A172 (cell line): ENCODE measurements at places on chromosomes 12 and 14. TPM values are rescaled to one million over a fixed set of nuclear protein-coding genes. Genes with fewer than 3 reads are reported as not detected.

Gene COX8C
- not detected in 2 replicates for total RNA-seq

DNA sequence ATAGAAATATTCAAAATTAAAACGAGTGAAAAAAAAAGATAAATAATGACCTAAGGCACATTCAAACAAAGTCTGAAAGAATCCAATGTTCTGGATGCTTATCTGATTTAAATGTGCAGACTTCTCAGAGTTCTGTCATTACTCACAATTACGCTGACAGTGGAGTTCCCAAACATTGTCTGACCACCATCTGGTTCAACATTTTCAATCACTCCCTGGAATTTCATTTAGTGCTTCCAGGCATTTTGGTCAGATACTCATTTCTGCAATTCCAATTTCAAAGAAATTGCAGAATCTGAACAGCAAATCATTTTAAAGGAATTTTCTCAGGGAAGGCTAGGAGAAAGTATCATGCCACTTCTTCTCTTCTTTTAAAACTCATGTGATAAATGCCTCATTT, 398.2 kb upstream of the PDE3A start:
- peak; percentile 40 for DNase-seq

Gene PLXNC1
- total RNA-seq, result 0.07 and 0.29 TPM in 2 replicates

GRCh38 chr12:124687917-124688316, 120.5 kb upstream of the NCOR2 start:
- no peak for DNase-seq

GRCh38 chr14:35825968-35826217, 245 bp upstream of the BRMS1L start:
- DNase-seq, result no peak

GRCh38 chr12:49537752-49538509, 899 bp upstream of the KCNH3 start:
- no peak for DNase-seq

DNA sequence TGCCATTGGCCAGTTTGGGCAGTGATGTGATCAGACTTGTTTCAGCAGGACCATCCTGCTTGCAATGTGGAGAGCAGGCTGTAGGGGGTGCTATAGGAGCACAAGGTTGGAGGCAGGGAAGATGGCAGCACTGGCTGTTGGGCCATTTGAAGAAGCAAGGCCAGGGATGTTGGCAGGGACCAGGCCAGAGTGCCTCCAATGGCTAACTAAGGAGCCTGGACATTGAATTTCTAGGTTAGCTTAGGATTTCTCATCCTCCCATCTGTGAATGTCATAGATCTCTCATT, 23.5 kb downstream of the FGF23 start:
- peak; percentile 7 for DNase-seq

- DNase-seq, result no peak
Measured at GRCh38 chr12:79016181-79016580, 151.6 kb downstream of the SYT1 start.

- DNase-seq, result peak; percentile 43
Measured at GRCh38 chr14:54435500-54435981, 5.6 kb downstream of the CNIH1 start.

- peak; percentile 46 for DNase-seq
Measured at GRCh38 chr14:68546839-68547238, 246.0 kb downstream of the ZFP36L1 start.

- no peak for DNase-seq
Measured at GRCh38 chr14:100484531-100485267, 102.5 kb downstream of the BEGAIN start.

Gene SYCP3
- total RNA-seq, result not detected in 2 replicates

DNA sequence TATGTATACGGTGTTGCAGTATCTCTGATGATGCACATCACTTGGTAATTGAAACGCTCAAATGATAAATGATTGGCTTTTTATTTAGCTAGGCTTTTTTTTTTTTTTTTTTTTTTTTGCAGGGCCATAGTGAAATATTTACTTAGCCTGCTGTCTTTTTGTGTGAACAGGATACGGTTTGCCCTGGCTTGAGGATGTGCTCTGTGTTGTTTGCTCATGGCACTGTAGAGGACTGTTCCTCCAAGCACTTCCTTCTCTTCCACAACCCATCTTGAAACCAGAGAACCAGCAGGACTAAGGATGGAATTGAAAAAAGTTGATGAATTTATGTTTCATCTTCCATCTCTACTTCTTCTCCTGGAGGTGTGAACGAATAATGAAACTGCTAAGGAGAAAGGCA, 15.5 kb upstream of the SSPN start:
- no peak for DNase-seq

DNA sequence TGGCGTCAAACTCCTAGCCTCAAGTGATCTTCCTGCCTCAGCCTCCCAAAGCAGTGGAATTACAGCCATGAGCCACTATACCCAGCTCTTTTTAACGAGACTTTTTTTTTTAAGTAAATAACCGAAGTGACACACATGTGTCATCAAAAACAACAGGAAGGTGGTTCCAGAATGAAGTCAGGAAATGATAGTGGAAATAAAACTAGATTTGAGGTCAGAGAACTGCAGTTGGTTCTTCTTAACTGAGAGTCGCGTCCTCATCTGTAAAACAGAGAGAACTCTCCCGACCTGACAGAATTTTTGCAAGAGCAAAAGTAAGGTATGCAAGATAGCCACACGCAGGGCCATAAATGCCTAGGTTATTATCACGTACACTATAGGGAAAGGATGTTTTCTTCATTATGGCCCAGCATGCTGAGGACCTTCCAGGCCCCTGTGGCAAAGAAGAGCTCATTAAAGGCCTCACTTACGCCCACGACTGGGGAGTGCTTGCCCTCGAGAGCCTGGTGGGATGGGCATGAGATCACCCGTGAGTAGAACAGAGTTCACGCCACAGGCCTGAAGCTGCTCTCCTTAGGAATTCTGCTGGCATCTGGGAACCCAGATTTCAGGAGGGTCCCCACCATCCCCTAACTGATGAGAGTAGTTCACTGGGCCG, 67.2 kb downstream of the SCARB1 start:
- DNase-seq, result no peak

Gene CFAP54
- 0.96 and 4.9 TPM in 2 replicates for total RNA-seq

DNA sequence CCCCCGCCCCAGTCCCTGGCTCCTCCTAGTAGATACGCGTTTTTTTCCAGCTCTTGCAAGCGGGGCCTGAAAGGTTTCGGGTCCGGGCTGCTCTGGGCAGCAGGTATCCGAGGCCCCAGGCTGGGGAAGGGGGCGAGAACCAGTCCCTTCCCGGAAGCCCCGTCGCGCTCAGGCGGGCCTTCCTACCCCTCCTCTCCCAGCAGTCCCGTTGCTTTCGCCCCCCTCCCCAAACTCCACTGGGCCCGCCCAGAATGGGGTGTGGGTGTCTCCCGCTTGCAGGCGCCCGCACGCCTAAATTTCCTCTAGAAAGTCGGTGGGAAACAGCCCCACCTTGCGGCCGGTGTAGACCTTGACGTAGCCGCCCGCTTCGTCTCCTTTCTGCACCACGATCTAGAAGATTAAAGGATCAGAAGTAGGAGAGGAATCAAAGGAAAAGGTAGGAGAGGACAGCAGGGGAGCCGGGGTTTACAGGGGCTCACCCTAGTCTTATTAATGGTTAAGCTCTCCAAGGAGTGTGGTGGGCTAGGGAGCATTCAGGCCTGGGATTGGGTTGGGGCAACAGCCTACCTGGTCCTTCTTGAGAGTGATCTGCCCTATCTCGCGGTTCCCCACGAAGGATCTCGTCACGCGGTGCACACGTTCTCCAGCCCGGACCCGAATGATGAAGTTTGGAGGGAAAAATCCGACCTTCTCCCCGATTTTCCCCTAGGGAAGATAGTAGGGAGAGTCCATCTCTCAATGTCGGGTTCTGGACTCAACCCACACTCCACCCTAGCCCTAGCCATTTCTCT, 7.3 kb downstream of the STAC3 start:
- DNase-seq, result peak; percentile 28
